ENCODE measurements at places on chromosomes 7 and 10. TPM values are rescaled to one million over a fixed set of nuclear protein-coding genes. Genes with fewer than 3 reads are reported as not detected.

DNA sequence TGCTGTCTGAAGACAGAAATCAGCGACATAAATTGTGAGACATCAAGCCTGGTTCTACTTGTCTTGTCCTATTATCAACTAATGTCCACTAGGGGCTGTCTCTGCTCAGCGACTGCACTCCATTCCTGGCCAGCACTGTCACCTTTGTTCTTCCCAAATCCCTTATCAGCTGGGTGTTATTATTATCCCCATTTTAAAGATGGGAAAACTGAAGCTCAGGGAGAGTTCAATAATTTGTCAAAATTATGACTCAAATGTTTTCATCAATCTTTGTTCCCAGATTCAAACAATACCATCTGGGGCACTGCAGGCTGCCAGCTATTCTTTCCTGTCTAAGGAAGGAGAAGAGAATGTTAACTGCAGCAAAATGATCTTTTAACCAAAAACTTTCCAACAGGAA, 431.6 kb upstream of the NFE2L3 start:
- H3K27me3 ChIP-seq: no peaks in the 10 kb centered on the region
- no peaks in the 10 kb centered on the region for H3K4me1 ChIP-seq
- H3K27ac ChIP-seq: no peak overlapping the region
- no peak overlapping the region for H3K4me3 ChIP-seq
- no peak for DNase-seq

DNA sequence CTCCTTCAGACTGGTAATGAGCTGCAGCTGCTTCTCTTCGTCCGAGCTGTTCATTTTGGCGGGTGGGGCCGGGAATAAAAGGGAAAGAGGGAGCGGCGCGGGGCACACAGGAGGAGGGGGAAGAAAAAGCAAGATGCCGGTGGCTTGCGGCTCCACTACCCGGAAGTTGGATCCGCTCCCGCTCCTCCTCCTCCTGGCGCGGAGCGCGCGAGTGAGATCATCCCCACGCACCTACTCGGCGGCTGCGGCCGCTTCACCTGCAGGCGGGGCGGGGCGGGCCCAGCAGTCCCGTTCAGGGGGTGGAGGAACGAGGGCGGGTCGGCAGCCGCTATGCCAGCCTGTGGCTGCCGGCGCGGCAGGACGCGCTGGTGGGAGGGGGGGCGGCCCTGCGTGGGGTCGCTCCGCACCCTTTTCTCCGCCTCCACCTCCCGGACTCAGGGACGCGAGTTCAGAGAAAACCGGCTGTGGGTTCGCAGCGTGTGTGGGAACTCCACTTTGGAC, at the start of gene SHTN1:
SHTN1 (minus strand) TSS at position 162 of the 501 bp plus-strand sequence; CDS start at position 54, 108 bp downstream.
- DNase-seq: peak; percentile 50
- H3K4me1 ChIP-seq: peaks cover 41% of the 10 kb centered on the region
- H3K36me3 ChIP-seq: peaks cover 3% of the 10 kb centered on the region
- peak within 1 kb of the TSS; percentile 96 for H3K4me3 ChIP-seq
- peak within 1 kb of the TSS; percentile 66 for H3K27ac ChIP-seq
- H3K27me3 ChIP-seq: peaks cover 5% of the 10 kb centered on the region

GRCh38 chr10:70192326-70192968, 22.1 kb upstream of the SAR1A start:
- H3K27me3 ChIP-seq: peaks cover 4% of the 10 kb centered on the region
- no peak for DNase-seq
- no peak overlapping the region for H3K4me3 ChIP-seq
- H3K4me1 ChIP-seq: no peaks in the 10 kb centered on the region
- H3K27ac ChIP-seq: no peak overlapping the region
- no peaks in the 10 kb centered on the region for H3K36me3 ChIP-seq

DNA sequence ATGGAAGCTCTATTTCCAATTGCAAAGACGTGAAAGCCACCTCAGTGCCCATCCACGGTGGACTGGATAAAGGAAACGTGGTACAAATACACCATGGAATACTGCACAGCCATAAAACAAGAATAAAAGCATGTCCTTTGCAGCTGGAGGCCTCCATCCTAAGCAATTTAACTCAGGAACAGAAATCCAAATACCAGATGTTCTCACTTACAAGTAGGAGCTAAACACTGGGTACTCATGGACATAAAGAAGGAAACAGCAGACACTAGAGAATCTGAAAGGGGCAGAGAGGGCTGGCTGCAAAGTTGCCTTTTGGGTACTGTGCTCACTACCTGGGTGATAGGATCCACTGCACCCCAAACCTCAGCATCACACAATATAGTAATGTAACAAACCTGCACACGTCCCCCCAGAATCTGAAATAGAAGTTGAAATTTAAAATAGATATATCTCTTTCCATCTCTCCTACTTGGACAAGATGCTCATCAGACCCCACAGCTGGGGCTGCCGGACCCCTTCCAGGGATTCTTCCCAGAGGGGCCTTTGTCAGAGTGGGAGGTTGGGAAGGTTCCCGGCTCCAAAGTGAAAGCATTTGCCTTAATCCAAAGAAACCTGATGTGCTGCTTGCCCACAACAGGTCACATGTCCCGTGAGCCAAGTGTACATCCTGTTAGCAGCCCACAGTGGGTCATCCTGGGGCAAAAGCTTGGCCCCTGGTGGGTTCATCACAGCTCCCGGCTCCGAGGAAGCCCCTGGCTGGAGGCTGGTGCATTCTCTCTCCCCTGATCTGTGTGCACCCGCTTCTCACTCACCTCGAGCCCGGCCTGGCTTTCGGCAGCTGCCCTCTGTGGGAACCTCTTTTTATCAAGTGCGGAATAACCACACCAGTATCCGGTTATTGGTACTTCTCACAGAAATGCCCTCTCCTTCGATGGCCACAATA, 172.3 kb upstream of the PPP2R2D start:
- peaks cover 10% of the 10 kb centered on the region for H3K27me3 ChIP-seq
- peaks cover 14% of the 10 kb centered on the region for H3K4me1 ChIP-seq
- no peak overlapping the region for H3K4me3 ChIP-seq
- H3K27ac ChIP-seq: no peak overlapping the region
- DNase-seq: no peak
- H3K36me3 ChIP-seq: no peaks in the 10 kb centered on the region

DNA sequence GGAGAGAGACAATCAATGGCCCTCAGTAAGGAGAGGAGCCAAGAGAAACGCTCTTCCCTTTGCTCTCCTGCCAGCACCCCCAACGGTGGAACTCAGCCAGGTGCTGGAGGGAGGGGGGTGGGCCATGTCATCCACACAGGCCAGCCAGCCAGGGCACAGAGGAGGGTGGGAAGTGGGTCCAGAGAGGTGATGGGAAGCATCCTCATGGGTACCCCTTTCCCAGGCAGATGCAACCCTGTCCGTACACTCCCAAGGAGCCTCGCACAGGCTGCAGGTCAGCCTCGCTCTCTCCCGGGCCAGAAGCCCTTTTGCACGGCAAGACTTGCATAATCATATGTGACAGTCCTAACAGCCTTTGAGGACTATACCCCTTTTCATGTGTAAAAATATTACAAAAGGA, 142.0 kb upstream of the NAMPT start:
- no peak overlapping the region for H3K4me3 ChIP-seq
- H3K36me3 ChIP-seq: no peaks in the 10 kb centered on the region

GRCh38 chr10:80260295-80261243, 28.9 kb downstream of the MAT1A start:
- peaks cover 9% of the 10 kb centered on the region for H3K27me3 ChIP-seq
- H3K4me1 ChIP-seq: peaks cover 7% of the 10 kb centered on the region
- H3K27ac ChIP-seq: no peak overlapping the region
- no peaks in the 10 kb centered on the region for H3K36me3 ChIP-seq
- peak; percentile 71 for DNase-seq

DNA sequence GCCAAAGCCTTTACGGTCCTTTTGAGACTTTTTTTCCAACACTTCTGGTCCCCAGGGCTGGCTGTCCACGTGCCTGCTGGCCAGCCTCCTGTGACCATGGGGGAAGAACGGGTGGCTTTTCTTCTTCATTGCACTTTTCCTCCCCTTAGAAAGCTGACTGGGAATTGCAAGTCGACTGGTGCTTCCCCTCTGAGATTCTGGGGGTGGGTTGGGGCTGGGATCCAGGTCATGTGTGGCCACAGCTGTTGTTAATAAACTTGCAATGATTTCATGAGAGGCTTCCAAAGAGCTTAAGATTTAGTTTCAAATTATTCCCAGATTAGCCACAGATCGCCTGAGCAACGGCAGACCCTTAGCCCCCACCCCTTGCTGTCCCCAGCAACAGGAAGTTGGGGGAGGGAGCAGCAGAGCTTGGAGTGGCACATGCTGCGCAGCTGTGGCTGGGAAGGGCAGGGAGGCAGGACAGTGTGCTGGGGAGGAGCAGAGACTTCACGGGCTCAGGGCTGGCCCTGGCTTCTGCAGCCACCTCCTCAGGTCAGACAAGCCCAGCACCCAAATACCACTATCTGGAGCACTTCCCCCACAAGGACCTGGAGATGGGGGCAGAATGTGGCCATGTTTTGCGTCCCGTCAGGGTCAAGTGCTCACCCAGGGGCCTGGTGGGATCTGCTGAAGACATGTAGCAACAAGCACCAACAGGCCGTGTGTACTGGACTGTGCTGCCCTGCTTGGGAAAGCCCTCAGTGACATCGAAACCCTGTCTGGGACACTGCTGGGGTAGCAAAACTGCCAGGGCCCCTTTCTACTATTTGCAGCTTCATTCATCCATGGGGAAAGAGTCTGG, 147.1 kb downstream of the RNF216 start:
- peak overlapping the region; percentile 80 for H3K4me3 ChIP-seq
- peaks cover 91% of the 10 kb centered on the region for H3K4me1 ChIP-seq
- peaks cover 24% of the 10 kb centered on the region for H3K36me3 ChIP-seq
- H3K27me3 ChIP-seq: peaks cover 17% of the 10 kb centered on the region
- DNase-seq: peak; percentile 52

GRCh38 chr10:88840881-88841280, 10.8 kb downstream of the ANKRD22 start:
- H3K4me1 ChIP-seq: no peaks in the 10 kb centered on the region
- H3K36me3 ChIP-seq: no peaks in the 10 kb centered on the region
- no peak overlapping the region for H3K4me3 ChIP-seq
- DNase-seq: no peak

GRCh38 chr10:22137542-22137941, 80.3 kb downstream of the EBLN1 start:
- peaks cover 16% of the 10 kb centered on the region for H3K4me1 ChIP-seq
- H3K27me3 ChIP-seq: peaks cover 1% of the 10 kb centered on the region
- no peak overlapping the region for H3K27ac ChIP-seq
- no peak for DNase-seq
- no peaks in the 10 kb centered on the region for H3K36me3 ChIP-seq

- DNase-seq: no peak
- peaks cover 8% of the 10 kb centered on the region for H3K4me1 ChIP-seq
- no peak overlapping the region for H3K27ac ChIP-seq
- peaks cover 3% of the 10 kb centered on the region for H3K36me3 ChIP-seq
- peaks cover 19% of the 10 kb centered on the region for H3K27me3 ChIP-seq
Measured at GRCh38 chr7:1103789-1104515, 16.0 kb downstream of the GPER1 start.

DNA sequence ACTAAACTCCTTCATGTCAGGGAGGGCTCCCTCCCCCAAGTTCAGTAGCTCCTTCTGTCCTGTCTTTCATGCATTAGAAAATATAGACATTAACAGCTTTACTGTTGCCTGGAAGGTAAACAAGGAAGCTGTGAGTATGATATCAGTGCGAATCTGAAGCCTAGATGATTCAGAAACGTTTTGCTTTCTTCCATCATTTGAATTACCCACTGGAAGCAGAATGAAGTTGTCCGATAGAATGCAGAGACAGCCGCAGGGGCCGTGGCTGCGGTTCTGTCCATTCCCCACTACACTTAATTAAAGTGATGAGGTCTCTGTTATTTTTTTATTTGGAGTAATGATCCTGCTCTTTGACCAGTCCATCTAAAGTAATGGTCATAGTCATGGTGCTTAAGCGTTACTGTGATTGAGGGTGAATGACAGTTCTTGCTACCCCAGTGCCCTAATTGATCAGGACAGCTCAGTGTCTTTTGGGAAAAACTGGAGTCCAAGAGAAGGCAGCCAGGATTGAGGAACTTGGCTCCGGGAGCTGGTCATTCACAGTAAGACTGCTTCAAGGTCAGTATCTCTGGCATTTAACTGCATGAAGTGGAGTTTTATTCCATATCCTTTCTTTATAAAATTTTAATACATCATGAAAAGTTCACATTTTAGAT, 69.9 kb downstream of the PTPRE start:
- peak overlapping the region; percentile 68 for H3K27ac ChIP-seq
- no peak overlapping the region for H3K4me3 ChIP-seq
- peaks cover 13% of the 10 kb centered on the region for H3K36me3 ChIP-seq
- H3K4me1 ChIP-seq: peaks cover 76% of the 10 kb centered on the region
- no peaks in the 10 kb centered on the region for H3K27me3 ChIP-seq

DNA sequence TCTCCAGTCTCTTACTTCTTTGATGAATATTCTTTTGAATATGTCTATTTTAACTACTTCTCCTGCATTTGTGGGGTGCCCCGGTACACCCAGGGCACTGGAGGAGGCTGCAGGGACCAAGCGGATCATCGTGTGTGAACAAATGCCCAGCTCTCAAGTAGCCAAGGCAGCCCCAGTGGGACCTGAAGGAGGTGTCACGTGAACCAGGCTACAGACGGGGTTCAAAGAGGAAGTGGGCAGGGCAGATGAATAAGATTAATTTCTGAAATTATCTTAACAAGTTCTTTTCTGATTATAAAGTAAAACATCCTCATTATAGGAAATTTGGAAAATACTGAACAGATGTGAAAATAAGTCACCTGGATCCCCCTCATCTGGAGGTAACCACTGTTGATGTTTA, 78.4 kb upstream of the DUSP5 start:
- H3K36me3 ChIP-seq: no peaks in the 10 kb centered on the region
- no peak for DNase-seq
- H3K27ac ChIP-seq: no peak overlapping the region
- peaks cover 27% of the 10 kb centered on the region for H3K4me1 ChIP-seq
- H3K27me3 ChIP-seq: peaks cover 4% of the 10 kb centered on the region
- H3K4me3 ChIP-seq: no peak overlapping the region

GRCh38 chr10:91409069-91409868, 875 bp upstream of the HECTD2 start:
- peak overlapping the region; percentile 99 for H3K4me3 ChIP-seq
- H3K27ac ChIP-seq: peak overlapping the region; percentile 100
- H3K36me3 ChIP-seq: peaks cover 6% of the 10 kb centered on the region
- H3K27me3 ChIP-seq: peaks cover 7% of the 10 kb centered on the region

GRCh38 chr7:100022621-100023020, 7.2 kb downstream of the ZKSCAN1 start:
- no peak for DNase-seq
- H3K4me1 ChIP-seq: peaks cover 4% of the 10 kb centered on the region
- H3K27me3 ChIP-seq: peaks cover 2% of the 10 kb centered on the region
- no peak overlapping the region for H3K4me3 ChIP-seq
- H3K27ac ChIP-seq: no peak overlapping the region
- H3K36me3 ChIP-seq: peaks cover 36% of the 10 kb centered on the region

- peaks cover 70% of the 10 kb centered on the region for H3K4me1 ChIP-seq
- peaks cover 16% of the 10 kb centered on the region for H3K27me3 ChIP-seq
- DNase-seq: no peak
- no peak overlapping the region for H3K27ac ChIP-seq
Measured at GRCh38 chr10:79097021-79097872, 28.5 kb downstream of the ZMIZ1 start.

GRCh38 chr10:76883596-76883995, 754.0 kb downstream of the KCNMA1 start:
- no peak overlapping the region for H3K4me3 ChIP-seq
- DNase-seq: no peak
- peaks cover 3% of the 10 kb centered on the region for H3K27me3 ChIP-seq
- H3K36me3 ChIP-seq: no peaks in the 10 kb centered on the region
- H3K27ac ChIP-seq: no peak overlapping the region
- peaks cover 22% of the 10 kb centered on the region for H3K4me1 ChIP-seq

- H3K4me1 ChIP-seq: peaks cover 2% of the 10 kb centered on the region
- no peak overlapping the region for H3K27ac ChIP-seq
- H3K36me3 ChIP-seq: no peaks in the 10 kb centered on the region
- peaks cover 10% of the 10 kb centered on the region for H3K27me3 ChIP-seq
- DNase-seq: no peak
- no peak overlapping the region for H3K4me3 ChIP-seq
Measured at GRCh38 chr10:11444155-11444530, 167.3 kb downstream of the USP6NL start.

ZNF804B gene
- not detected for total RNA-seq

CYP3A4 gene
- not detected for total RNA-seq

FOXI2 gene
- not detected for total RNA-seq

TEX36 gene
- total RNA-seq: not detected
